ENCODE measurements at places on chromosomes 1 and 21. TPM values are rescaled to one million over a fixed set of nuclear protein-coding genes. Genes with fewer than 3 reads are reported as not detected.

Gene HPCAL4
- total RNA-seq = 0.22 TPM

Gene HES3
- total RNA-seq = not detected

Gene PEAR1
- 7.0 TPM for total RNA-seq

Gene C1orf56
- 7.1 TPM for total RNA-seq

Gene IL19
- total RNA-seq = 0.11 TPM

Gene KRTAP12-3
- not detected for total RNA-seq

Gene TGFBR3
- total RNA-seq = 7.0 TPM

Gene UBR4
- total RNA-seq = 108 TPM

Gene LEFTY2
- total RNA-seq = 0.08 TPM

Gene AADACL3
- not detected for total RNA-seq

Gene PDZK1IP1
- total RNA-seq = 7.2 TPM

Gene IGSF21
- not detected for total RNA-seq

Gene PIK3C2B
- 7.4 TPM for total RNA-seq

Gene KCNA10
- not detected for total RNA-seq

Gene TAF12
- total RNA-seq = 11.7 TPM

Gene DDOST
- 207 TPM for total RNA-seq

Gene AGMAT
- total RNA-seq = 6.7 TPM

Gene TTLL10
- not detected for total RNA-seq

Gene KCNJ6
- total RNA-seq = 4.9 TPM

Gene DEGS1
- 138 TPM for total RNA-seq

Gene GUCA2B
- total RNA-seq = 0.37 TPM

Gene TNFRSF14
- 0.16 TPM for total RNA-seq

Gene FAM151A
- 0.26 TPM for total RNA-seq

Gene GPA33
- total RNA-seq = not detected

Measured in A549 treated with AZD2906 at 1 μM for 4 hours (cell line).